ENCODE measurements at places on chromosomes 12 and 14.

- no peak for DNase-seq
These were observed 220.3 kb upstream of the RTL1 start for GRCh38 chr14:101123618-101124510.

GRCh38 chr12:53575502-53576249 is 50.5 kb downstream of the ATF7 start:
- DNase-seq, result no peak

DNA sequence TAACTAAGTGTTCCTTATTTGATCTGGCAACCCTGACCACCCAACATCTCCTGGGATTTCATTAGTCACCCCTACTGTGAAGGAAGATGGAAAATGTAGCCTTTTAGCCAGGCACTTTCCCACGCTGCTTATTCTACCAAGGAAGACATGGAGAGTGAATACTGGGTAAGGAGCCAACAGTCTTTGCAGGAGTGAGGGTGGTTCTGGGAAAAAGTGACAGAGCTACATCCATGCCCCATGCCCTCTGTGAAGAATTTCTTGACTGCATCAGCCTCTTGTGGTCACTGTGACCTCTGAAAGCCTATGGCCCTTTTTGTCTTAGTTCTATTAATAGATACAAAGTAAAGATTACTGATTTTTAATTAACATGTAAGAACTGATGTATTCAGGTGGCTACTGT is 196.0 kb upstream of the EEA1 start:
- DNase-seq, result no peak

- no peak for DNase-seq
These were observed 15.7 kb downstream of the CAPZA3 start for GRCh38 chr12:18753481-18754123.

GRCh38 chr12:106030210-106031071 is 108.3 kb downstream of the NUAK1 start:
- no peak for DNase-seq

DNA sequence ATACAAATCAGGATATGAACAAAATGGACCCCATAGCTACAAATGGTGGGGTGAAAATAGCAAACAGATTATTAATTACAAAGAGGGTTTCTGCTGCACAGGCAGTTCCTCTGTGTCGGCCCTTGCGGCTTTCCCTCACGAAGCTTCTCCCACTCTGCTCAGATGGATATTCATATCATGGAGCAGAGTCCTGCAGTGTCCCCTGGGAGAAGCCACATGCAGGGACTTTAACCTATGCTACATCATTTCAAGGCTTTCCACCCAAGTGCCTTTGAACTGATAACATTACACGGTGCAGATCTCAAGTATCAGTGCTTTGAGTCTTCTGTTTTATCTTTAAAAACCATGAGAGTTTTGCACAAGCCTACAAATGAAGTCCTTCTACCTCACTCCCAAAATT is 229.1 kb downstream of the PPM1H start:
- no peak for DNase-seq

GRCh38 chr12:123097561-123098084 is 53.3 kb downstream of the PITPNM2 start:
- DNase-seq, result no peak

- no peak for DNase-seq
These were observed 39.0 kb upstream of the NRXN3 start for GRCh38 chr14:78131201-78131600.

DNA sequence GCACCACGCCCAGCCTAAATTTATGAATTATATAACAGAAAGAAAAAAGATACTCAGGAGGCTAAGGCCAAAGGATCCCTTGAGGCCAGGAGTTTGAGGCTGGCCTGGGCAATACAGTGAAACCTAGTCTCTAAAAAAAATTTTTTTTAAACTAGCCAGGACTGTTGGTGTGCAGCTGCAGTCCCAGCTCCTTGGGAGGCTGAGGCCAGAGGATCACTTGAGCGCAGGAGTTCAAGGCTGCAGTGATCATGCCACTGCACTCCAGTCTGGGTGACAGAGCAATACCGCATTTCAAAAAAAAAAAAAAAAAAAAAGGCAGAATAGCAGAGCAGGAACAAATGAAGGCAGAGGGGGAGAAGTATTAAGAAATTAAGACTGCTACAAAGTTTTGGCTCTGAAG is 2.6 kb upstream of the PSMA6 start:
- no peak for DNase-seq
